ENCODE measurements at places on chromosomes 7 and 10.

DNA sequence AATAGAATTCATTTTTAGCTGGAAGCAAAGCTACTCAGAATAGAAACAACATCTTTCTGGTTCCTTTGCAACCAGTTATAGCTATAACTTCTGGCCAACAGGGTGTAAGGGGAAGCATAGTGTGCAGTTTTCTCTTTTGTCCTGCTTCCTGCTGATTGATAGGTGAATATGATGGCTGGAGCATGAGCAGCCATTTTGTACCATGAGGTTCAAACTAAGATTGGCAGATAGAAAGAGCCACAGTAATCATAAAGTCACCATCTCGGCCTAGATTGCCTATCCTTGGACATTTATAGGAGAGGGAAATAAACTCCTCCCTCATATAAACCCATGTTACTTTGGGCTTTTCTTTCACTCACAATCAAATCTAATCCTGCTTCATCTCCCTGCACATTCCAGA lies 102.2 kb upstream of the FGFR2 start:
- DNase-seq, result no peak

- no peak for DNase-seq
Measured at GRCh38 chr10:29332061-29332760, 43.3 kb downstream of the LYZL1 start.

- no peak for DNase-seq
Measured at GRCh38 chr10:112585126-112585525, 138.1 kb downstream of the VTI1A start.

DNA sequence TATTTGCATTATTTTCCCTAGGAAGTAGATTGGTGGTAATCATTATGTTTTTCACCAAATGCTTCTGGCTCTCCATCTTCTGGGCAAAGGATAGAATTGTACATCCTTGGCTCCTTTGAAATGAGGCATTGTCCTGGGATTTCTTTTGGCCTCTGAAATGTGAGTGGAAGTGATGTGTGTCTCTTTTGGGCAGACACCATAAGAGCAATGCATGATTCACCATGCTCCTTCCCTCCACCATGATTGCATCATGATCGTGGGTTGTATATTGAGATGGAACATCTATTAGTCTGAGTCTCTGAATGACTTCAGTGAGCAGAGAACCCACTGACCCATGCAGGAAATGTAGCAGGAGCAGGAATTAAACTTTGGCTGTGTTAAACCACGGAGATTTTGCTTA lies 49.2 kb downstream of the ADRA2A start:
- DNase-seq, result no peak

DNA sequence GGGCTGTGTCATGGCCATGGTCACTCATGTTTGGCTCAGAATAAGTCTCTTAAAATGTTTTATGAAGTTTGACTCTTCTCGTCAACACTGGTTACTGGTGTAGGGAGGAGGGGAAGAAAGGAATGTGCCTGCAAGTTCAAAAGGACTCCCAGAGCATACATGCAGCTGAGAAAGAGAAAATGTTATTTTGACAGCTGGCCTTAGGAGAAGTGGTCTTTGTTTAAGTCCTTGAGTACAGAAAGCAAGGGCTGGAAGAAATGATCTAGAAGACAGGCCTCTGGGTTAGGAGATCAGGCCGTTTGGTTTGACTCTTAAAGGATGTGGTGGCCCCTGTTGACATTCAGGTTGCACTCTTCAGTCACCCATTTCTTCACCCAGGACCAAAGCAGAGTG lies 245.5 kb downstream of the REEP3 start:
- no peak for DNase-seq

- DNase-seq, result no peak
Measured at GRCh38 chr10:124725171-124725631, 19.0 kb downstream of the FAM53B start.

DNA sequence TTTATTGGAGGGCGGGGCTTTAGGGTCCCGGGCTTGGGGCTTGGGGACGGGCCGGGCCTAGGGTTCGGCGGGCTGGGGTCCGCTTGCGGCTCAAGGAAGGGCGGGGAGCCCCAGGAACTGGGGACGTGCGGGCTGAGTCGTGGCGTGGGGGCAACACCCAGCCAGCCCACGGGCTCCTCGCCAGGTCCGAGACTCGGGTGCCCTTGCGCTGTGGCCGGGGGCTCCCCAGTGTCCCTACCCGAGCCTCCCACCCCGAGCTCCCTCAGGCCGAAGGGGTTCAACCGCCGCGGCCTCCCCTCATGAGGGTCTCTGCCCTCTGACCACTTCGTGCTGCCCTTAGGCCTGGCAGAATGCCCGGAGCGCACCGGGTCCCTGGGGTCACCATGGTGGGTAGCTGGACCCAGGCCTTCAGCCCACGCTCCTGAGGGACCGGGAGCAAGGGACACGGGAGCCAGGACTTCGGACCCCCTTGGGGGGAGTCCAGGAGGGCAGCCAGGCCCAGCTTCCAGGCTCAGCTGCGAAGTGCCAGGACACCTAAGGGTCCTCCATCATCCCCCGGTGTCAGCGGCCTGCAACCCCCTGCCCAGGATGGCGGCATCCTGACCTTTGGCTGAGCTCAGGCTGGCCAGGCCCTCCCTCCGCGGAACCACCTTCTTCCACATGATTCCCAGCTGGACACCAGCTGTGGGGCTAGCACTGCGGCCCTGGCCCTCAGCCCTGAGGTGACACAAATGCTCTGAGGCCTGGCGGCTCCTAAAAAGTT lies 524 bp upstream of the FUOM start:
- DNase-seq, result no peak

- DNase-seq, result no peak
Measured at GRCh38 chr7:132899833-132900232, 182.1 kb downstream of the CHCHD3 start.

DNA sequence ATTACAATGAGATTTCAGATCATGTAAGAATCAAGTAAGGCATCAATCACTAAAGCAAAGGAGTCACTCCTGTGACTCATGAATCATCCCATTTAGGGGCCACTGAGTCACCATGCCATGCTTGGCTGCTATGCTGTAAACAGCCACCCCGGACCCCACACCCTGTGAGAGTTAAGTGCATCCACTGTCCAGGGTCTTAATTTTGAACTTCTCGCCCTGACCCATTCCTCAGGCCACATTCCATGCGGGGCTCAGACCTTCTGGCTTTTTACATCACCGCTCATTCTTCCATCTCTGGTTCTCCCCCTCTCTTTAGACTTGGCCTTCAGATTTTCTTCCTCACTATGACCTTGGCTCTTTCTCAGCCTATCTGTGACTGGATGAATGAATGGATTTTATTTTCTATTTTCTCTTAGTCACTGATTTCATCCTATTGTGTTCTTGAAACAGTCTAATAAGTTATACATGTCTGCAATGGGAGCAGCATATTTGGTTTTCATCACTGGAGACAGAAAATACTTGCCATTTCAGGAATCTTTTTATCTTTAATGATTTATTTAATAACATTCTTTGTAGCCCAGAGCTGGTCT lies 239.6 kb downstream of the SKIDA1 start:
- no peak for DNase-seq

DNA sequence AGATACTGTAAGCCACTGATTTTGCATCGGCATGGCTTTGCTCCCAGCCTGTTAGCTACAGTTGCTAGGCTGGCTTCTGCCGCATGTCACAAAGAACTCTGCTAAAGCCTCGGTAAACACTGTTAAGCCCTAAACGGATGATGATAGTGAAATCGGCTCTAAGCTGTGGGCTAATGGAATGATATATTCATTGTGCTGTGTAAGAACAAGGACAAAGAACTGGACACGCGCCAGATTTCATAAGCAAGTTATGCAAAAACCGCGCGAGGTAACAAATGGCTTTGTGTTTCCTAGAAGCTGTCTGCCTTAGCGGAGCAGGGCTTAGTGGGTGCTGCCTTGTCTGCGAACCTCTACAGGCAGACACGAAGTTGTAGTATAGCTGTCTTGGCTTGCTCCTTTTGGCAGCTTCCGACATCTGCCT lies 331.3 kb upstream of the COBL start:
- DNase-seq, result no peak

DNA sequence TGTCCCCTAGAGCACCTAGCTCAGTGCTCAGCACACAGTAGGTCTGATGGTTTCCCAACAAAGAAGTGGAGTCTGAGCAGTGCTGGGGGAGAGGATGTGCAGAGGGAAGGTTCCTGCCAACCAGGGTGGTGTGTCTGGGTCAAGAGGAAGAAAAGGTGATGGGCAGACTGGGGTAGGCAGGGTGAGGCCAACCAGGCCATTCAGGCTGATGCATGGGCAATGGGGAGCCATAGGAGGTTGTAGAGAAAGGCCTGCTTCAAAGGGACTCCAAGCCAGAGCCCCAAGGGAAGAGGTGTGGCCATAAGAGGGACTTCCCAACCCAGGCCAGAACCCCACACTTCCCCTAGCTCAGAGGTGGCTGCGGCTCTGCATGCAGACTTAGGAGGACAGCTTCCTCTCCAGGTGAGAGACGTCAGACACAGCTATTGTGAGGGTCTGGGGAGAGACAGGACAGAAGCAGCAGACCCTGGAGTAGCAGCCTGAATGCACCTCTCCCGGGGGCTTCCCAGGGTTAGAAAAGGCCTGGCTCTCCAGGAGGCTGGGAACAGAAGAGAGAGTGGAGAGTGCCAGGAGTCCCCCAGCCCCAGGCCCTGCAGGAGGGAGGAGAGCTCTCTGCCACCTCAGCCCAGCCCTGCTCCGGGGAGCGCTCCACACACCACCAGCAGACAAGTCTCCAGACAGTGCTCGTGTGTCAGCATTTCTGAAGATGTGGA lies 87.4 kb upstream of the ZMIZ1 start:
- no peak for DNase-seq

- DNase-seq, result no peak
Measured at GRCh38 chr10:131110241-131110783, 201.2 kb downstream of the TCERG1L start.

GRCh38 chr10:20233423-20233822 lies 417.2 kb downstream of the PLXDC2 start:
- no peak for DNase-seq

DNA sequence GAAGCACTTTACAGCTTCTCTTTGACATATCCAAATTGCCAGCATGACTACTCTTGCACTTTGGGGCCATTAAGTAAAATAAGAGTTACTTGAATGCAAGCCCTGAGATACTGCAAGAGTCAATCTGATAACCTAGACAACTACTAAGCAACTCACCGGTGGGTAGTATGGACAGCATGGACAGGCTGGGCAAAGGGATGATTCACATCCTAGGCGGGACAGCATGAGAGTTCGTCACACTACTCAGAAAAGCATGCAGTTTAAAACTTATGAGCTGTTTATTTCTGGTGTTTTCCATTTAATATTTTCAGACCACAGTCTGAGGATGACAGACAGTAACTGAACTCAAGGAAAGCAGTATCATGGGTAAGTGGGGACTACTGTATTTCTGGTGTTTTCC lies 84.0 kb downstream of the ORC5 start:
- no peak for DNase-seq

DNA sequence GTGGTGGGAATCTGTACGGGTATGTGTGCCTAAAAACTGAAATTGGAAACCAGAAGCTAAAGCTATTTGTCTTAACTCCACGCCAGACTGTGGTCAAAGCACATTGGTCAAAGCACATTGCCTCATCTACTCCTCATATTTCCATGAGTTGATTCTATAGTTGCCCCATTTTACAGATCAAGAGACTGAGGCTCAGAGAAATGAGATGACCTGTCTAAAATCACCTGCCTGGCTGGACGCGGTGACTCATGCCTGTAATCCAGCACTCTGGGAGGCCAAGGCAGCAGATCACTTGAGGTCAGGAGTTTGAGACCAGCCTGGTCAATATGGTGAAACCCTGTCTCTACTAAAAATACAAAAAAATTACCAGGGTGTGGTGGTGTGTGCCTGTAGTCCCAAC lies 21.7 kb upstream of the MNX1 start:
- no peak for DNase-seq

DNA sequence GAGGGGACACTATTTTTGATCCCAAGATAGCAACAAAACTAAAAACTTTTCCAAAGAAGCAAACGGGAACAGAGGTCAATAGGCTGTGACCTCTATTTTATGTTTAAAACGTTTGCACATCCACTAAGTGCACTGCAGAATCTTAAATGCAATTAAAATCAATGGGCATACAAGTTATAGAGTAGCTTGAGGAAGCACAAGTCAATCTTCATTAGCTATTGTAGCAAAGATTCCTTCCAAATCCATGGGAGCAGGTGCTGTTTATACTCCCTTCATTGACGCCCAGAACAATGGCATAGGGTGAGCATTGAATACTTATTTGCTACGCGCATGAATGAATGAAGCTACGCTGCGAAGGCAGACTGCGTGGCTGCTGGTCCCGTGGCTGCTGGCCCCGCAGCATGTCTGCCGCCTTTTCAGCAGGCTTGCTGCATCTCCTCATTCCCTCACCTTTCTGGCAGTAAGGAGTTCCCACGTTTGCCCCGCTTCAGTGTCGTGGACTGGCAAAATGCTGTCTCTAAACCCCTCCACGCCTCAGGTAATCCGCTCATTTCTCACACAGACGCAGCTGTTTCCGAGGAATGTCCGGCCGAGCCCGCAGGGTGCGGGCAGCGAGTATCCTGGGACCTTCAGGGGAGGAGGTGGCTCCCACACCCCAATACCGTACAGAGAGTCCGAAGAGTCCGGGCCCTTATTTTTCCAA lies 754 bp upstream of the PHYHIPL start:
- no peak for DNase-seq

DNA sequence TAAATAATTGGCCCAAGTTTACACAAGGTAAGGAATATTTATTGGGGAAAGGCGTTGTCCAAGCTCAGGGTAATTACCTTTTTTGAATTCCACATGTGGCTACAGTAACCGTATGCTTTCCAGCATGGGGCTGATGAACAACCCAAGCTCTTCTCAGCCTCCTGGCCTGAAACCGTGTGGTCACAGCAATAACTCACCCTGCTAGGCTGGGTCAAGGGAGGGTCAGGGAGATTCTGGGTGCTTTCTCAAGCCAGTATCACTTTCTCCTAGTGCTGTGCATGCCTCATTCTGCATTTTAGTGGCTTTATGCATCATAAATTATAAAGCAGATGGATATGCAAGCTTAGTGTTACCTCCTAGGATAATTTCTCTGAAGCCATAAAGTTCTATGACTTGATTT lies 273.9 kb downstream of the PAXIP1 start:
- no peak for DNase-seq

DNA sequence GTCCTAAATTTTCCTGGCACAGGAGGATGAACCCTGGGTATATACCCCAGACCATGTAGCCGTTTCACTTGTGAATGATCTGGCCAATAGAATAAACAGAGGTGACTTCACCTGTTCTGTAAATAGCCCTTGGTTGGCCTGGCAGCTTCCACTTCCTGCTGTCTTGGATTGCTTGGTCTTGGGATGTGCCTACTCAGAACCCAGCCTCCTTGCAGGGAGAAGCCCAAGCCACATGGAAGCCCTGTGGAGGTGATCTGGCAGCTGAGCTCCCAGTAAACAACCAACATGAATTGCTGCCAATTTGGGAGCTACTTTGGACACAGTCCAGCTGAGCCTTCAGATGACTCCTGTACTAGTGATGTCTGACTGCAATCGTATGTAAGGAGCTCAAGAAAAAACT lies 4.8 kb upstream of the RAPGEF5 start:
- no peak for DNase-seq

GRCh38 chr10:113987805-113988204 lies 55.9 kb upstream of the ADRB1 start:
- no peak for DNase-seq
